ENCODE measurements at places on chromosomes 1 and 21.
A peak's percentile ranks its signal among the peaks of the same experiment; 100 is the strongest.

DNA sequence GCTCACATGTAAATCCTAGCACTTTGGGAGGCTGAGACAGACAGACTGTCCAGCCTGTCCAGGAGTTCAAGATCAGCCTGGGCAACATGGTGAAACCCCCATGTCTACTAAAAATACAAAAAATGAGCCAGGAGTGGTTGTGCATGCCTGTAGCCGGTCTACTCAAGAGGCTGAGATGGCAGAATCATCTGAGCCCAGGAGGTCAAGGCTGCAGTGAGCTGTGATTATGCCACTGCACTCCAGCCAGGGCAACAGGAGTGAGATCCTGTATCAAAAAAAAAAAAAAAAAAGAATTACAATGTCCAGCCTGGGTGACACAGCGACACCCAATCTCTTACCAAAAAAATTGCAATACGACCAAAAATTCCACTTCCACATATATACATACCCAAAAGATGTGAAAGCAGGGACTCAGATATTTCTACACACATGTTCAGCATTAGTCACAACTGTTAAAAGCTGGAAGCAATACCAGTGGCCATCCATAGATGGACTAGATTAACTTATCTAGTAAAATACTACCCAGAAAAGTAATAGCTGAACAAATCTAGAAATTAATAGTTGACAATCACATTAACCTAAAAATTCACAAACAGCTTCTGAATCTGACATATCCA is 49.2 kb downstream of the ASH1L start:
- no peak for DNase-seq

DNA sequence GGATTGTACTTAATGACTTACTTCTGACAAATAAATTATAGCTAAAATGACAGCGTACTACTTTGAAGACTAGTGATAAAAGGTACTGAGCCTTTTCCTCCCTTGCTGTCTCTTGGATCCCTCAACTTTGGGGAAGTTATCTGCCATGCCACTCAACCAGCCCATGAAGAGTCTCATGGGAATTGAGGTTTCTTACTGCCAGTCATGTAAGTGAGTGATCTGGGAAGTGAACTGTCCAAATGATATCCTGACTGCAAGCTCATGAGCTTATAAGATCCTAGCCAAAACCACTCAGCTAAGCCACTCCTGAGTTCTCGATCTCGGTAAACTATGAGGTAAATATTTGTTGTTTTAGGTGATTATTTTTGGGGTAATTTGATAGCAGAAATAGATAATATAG is 247.8 kb downstream of the NCAM2 start:
- no peak for DNase-seq

DNA sequence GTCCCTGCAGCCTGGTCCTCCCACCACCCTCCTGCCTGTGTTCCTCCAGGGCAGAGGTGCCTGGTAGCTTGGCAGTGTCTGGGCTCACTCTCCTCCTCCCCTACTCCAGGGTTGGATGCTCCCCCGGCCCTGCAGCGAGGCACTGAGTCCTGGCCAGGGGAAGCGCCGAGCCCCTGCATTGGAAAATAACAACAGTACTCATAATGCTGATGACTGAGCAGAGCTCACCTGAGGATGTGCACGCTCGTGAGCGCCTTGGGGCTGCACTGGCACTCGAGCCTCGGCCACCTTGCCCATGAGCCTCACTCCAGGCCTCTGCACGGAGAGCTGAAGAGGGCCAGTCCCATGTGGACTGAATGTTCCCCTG is 6.0 kb upstream of the ACTRT2 start:
- no peak for DNase-seq

DNA sequence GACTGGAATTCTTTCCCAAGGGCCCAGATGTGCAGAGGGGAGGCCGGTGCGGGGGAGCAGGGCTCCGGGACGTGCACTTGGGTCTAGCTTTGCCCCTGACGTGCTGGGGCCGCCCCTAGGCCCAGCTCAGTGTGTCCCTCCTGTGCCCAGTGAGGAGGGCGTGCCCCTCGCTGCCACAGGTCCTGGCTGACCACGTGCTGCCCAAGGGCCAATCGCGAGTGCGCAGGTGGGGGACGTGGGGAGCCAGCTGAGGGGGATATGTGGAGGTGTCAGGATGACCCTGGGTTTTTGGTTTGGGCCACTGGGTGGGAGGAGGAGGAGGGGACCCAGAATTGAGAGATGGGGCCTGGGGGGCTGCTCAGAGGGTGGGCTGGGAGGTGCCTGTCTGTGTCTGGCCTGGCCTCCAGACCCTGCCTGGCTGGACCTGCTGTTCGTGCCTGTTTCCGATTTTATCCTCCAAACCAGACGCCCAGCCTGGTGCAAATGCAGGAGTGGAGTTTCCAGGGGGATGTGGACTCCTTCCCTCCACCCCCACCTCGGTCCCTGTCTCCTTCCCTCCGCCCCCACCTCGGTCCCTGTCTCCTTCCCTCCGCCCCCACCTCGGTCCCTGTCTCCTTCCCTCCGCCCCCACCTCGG is 6.1 kb upstream of the RNF223 start:
- peak; percentile 35 for DNase-seq

DNA sequence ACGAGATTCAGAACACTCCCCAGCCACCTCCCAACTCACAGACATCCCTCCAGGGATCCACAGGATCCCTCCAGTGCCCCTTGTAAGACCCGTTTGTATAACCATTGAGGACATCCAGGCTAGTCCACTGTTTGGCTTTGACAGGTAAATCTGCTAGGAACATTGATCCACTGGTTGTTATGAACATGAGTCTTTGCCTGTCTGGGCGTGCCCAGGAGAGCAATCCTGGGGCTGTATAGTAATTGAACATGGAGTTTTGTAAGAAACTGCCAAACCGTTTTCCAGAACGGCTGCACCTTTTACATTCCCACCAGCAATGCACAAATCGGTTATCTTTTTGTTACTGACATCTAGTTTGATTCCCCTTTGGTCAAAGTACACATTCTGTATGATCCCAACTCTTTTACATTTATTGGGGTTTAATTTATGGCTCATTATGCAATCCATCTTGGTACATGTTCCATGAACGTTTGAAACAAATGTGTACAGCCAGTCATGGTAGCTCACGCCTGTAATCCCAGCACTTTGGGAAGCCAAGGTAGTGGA is 88.7 kb downstream of the WDR4 start:
- DNase-seq, result no peak

DNA sequence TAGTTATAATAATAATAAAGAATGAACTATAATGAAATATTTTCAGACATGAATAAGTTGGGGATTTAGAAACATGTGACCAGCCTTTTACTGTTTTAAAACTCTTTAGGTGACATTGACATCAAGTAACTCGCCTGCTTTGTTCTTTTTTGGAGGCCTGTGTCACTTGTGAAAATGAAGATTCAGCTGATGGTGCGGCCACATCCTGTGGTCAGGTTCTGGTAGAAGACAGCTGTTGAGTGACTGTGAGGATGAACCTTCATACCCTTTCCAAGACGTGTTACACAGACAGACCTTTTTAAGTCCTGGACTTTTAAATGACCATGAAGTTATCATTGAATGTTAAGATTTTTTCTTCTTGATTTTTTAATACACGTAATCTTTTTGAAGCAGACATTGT is 10.3 kb downstream of the UTS2 start:
- DNase-seq, result no peak

DNA sequence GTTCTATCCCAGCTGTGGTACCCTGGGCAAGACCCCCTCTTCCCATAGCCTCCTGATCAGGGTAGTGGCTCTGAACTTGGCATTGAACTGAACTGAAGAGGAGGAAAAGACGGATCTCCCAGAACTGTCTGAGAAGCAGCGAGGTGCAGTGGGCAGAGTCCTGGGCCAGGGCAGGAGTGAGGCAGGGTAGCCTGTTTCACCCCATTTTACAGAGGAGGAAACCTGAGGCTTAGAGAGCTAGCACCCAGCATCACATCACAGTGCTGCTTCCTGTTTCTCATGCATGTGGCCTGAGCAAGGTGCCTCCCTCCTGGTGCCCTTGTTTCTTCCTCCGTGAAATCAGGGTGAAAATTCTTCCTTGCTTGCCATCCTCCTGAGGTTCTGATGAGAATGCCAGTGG is 17.1 kb downstream of the ZNF362 start:
- no peak for DNase-seq

DNA sequence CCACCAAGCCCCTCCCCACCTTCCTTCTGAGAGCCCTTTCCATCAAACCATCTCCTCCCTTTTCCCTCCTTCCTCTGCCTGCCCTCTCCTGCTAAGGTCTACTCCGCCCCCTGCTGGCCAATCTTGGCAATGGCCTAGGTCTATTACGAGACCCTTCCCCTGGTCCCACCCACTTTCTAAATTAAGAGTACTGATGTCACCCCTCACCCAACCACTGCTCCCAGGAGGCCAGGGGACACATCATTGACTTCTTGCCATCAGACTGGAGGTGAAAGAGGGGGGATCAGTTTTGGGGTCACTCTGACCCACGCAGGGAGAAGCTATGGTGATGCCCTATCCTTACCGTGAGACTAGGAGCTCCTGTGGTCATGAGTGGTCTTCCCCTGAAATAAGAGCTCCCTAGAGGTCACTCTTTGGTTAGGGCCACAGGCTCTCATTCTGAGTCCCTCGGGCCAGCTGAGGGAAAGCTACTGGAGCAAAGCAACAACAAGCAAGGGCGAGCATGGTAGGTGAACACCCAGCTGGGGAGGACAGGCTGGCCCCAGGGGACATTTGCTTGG is 34.6 kb upstream of the S100A7 start:
- DNase-seq, result peak; percentile 37

- no peak for DNase-seq
These were observed 18.4 kb downstream of the OLIG1 start for GRCh38 chr21:33088384-33088783.

- no peak for DNase-seq
These were observed 123.7 kb downstream of the UBR4 start for GRCh38 chr1:19086176-19086875.

GRCh38 chr1:107252271-107252670 is 111.4 kb downstream of the NTNG1 start:
- no peak for DNase-seq

- DNase-seq, result no peak
These were observed 144.4 kb upstream of the POU3F1 start for GRCh38 chr1:38190983-38191382.

DNA sequence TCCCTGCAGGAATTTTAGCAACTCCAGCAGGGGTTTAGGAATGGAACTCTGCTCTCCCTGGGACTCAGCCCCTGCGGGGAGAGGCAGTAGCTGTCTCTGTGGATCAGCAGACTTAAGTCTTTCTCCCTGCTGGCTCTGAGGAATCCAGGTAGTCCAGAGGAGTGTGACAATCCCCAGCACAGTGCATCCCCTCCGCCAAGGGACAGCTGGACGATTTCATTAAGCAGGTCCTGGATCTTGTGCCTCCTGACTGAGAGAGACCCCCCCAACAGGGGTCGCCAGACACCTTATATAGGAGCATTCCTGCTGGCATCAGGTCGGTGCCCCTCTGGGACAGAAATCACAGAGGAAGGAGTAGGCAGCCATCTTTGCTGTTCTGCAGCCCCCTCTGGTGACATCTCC is 30.6 kb downstream of the AKT3 start:
- DNase-seq, result no peak

GRCh38 chr1:88813471-88813870 is 77.9 kb downstream of the GTF2B start:
- no peak for DNase-seq

- no peak for DNase-seq
These were observed 26.7 kb upstream of the ZBTB8B start for GRCh38 chr1:32438136-32438535.

DNA sequence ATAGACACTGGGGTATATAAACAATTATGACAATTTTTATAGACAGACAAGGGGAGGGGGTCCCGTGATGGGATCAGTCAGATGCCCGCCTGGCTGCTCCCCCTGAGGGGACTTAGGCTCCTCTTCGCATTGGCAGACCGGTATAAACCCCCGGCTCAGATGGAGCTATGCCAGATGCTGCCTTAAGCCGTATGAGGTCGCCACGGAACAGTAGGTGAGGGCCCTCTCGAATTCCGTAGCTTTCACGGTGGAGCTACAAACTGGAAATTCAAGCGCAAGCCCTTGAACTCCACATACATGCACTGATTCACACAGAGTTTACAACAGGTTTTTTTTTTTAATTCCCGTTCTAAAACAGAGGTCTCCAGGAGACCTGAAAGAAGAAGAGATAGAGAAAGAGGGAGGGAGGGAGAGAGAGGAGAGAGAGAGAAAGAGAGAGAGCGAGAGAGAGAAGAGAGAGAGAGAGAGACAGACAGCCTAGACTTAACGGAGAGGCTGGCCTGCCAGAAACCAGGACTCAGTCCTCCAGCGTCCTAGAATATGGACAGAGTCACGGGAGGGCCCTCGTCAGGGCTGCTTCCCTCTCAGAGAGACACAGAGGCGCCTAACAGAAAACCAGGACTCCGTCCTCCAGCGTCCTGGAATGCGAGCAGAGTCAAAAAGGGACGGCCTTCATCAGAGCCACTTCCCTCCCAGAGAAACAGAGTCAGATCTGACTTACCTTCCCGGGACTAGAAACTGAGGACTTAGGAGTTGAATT is 24.4 kb upstream of the TMEM54 start:
- no peak for DNase-seq

DNA sequence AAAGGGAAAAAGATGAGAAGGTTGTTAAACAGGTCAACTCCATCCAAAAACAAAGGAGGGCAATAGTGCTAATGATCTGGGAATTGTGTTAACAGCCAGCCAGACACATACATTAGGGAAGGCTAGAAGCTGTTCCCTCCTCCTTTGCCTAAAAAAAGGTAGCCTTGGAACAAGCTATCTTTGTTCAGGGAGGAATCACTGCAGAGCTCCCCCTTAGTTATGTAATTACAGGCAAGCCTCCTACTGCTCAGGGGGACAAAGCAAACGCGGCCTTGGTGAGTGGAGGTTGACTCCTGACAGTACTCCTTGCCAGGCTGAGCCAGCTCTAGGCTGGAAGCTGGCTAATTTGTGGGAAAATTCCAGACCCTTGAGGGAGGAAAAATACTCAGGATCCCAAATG is 97.6 kb downstream of the VAV3 start:
- DNase-seq, result no peak

- peak; percentile 72 for DNase-seq
These were observed at the start of gene CAPN2 for GRCh38 chr1:223712194-223712849. Gene CAPN2, plus strand, starts transcription at chr1:223712539. Its CDS starts 102 bp downstream, at chr1:223712641.
